ENCODE measurements at places on chromosomes 2 and 18.
A peak's percentile ranks its signal among the peaks of the same experiment; 100 is the strongest.

GRCh38 chr2:121372082-121372481 is 87.1 kb upstream of the TFCP2L1 start:
- no peak for DNase-seq

- DNase-seq: no peak
These were observed 66.5 kb downstream of the ALPK2 start for GRCh38 chr18:58562146-58562998.

- DNase-seq: no peak
These were observed 60.2 kb downstream of the RMDN2 start for GRCh38 chr2:37985333-37985732.

GRCh38 chr2:169139993-169140767 is 70.8 kb downstream of the DHRS9 start:
- no peak for DNase-seq

DNA sequence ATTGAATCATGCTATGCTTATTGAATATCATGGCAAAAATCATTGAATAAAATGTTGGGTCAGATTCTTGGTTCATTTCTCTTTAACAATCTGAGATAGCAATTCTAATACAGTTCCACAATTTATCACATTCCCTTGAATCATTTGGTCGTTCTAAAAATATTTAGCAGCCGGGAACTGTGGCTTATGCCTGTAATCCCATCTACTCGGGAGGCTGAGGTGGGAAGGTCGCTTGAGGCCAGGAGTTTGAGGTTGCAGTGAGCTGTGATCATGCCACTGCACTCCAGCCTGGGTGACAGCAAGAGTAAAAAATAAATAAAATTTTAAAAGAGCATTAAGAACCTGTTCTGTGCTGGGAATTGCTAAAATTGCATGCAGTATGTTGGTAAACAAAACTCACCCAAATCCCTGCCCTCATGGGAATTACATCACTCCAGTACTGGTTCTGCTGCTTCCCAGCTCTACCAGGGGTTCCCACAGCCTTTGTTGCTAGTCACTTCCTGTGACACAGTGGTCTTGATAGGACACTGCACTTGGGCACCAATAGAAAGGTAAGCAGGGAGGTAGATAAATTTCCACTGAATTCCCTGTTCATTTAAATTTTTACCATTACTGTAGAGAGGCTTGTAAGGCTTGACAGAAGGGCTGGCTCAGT is 200.4 kb downstream of the CTNNA2 start:
- DNase-seq: no peak

- DNase-seq: no peak
These were observed 37.1 kb downstream of the EXOC6B start for GRCh38 chr2:72788756-72789155.

DNA sequence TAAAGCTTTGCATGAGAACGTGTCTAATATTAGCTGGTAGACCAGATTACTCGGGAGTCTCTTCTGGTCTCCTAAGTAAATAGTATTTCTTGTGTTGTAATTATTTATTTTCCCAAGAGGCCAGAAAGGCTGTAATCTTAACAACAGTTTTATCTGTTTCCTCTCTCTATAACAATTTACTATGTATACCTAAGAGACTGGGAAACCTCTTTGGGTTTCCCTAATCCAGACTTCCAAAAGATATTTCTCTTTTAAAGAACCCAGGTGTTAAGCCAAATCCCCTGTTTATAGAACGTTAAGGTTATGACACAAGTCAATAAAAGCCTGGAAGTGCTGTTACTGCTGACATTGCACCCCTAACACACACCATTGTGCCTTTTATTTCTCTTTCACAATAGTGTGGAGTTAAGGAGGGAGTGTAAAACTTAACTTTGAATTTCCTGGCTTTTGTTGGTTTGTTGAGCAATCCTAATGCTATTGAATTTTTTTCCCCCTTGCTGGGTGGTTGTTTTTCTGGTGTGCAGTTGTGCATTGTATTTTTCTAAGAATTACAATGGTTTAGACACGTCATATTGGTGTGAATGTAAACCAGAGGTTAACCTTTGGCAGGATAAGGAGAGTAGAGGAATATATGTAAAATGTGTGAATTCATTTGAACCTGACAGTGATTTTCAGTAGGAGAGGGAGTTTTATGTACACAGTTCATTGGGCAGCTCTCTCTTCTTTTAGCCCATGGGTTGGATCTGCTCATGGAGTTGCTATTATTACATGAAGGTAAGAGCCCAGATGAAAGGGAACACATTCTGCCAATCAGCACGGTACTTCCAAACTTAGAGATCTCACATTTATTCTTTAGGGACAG is 192.8 kb downstream of the MTX2 start:
- DNase-seq: no peak

GRCh38 chr18:56804395-56804794 is 153.2 kb downstream of the WDR7 start:
- DNase-seq: no peak

- no peak for DNase-seq
These were observed 118.5 kb upstream of the CDCA7 start for GRCh38 chr2:173235947-173236803.

GRCh38 chr2:60366135-60366712 is 187.2 kb downstream of the BCL11A start:
- no peak for DNase-seq

DNA sequence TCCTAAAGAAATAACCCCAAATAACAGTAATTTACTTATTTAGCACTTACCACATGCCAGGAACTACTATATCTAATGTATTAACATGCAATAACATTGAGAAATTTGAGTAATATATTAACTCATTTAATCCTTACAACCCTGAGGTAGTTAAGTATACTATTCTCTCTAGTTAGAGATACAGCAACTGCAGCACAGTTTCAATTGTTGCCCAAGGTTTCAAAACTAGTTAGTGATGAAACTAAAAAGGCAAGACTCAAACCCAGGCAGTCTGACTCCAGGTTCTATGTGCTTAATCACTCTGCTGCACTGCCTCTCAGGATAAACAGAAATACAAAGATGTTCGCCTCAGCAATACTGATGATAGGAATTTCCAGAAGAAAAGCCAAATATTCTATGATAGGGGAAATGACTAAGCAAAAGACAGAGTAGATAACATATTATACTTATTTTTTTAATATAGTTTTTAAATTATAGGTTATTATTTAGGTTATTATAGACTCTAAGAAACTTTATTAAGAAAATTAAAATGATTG is 88.0 kb downstream of the SS18 start:
- DNase-seq: no peak

DNA sequence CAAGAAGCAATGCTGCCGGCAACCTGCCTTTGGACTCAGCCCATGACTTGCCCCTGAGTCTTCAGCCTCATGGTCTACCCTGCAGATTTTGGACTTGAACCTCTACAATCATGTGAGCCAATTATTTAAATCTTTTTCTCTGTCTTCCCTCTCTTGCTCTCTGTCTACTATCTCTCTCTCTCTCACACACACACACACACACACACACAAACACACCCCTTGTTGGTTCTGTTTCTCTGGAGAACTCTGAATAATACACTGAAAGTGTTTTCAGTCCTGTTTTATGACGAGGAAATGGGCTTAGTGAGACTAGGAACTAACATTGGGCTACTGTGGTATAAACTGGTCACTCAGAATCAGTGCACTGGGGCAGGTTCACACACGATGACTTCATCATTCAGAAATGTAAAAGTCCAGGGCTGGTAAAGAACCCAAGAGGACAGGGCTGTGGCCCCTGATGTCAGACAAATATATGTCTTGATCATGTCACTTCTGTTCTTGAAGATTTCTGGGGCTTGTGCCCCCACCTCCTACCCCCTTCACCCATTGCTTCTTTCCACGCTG is 266.1 kb upstream of the SIX2 start:
- no peak for DNase-seq

GRCh38 chr2:239596253-239596652 is 195.4 kb upstream of the HDAC4 start:
- DNase-seq: no peak

- DNase-seq: peak; percentile 83
These were observed 61.6 kb downstream of the ST3GAL5 start for GRCh38 chr2:85826990-85827878.

DNA sequence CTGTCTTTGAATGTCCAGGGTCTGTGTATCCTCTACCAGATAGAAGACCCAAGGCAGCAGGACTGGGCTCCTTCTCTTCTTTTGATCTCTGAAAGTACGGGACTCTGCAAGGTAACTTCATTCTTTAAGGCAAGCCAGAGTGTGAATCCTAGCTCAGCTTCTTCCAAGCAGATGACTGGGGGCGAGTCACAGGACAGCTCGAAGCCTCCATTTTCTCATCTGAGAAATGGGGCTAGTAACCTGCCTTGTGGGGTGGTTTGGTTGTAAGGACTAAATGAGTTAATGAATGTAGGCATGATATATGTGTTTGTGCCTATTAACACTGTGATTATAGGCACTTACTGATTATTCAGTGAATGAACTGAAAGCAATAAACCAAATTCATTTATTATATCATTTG is 46.7 kb downstream of the DGKD start:
- no peak for DNase-seq

All from NCI-H1694 (cell line).